ENCODE measurements at places on chromosomes 1 and 21. TPM values are rescaled to one million over a fixed set of nuclear protein-coding genes. Genes with fewer than 3 reads are reported as not detected.

- DNase-seq: no peak
Observed at GRCh38 chr21:16842696-16843035, 670.2 kb upstream of the CXADR start.

DNA sequence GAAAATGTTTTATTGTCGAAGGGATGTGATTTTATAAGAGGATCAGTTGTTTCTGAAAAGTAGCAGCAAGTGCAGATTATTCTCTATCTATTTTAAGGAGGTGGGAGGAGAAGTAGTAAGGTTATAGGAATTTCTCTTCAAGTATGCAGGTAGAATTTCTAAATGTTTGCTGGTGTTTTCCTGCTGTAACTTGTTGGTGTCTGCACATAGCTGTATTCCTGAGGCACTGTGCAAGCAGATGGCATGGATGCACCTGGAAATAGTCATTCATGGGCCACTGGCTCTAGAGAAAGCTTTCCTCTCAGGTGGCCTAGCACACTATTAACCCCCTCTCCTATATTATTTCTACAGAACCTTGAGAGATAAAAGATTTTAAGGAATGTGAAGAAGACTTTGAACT lies 30.3 kb upstream of the PODN start:
- DNase-seq: no peak

GRCh38 chr1:19400192-19400611 lies 85.1 kb downstream of the CAPZB start:
- DNase-seq: no peak

- no peak for DNase-seq
Observed at GRCh38 chr1:185337246-185337645, 20.2 kb upstream of the IVNS1ABP start.

- no peak for DNase-seq
Observed at GRCh38 chr1:223724376-223724775, 12.0 kb downstream of the CAPN2 start.

DNA sequence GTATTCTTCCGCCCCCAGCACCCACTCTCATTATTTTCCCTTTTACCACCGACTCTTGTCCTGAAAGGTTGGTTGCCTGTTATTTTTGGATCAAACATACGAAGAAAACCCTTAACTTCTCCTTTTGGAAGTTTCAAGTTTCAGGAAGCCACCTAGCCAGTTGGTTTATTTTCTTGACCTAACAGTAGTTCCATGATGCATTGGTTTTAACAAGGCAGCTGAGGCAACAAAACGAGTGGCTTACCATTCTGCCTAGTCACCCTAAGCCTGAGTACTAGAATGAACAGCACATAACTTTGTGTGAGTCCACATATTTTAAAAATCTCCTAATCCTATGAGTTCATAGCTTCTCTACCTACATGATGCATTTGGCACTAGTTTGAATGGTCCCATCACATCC lies 28.9 kb downstream of the OLFM3 start:
- no peak for DNase-seq

GRCh38 chr1:213484333-213484732 lies 433.3 kb downstream of the RPS6KC1 start:
- DNase-seq: no peak

- DNase-seq: no peak
Observed at GRCh38 chr1:154987326-154987725, 4.2 kb downstream of the FLAD1 start.

DNA sequence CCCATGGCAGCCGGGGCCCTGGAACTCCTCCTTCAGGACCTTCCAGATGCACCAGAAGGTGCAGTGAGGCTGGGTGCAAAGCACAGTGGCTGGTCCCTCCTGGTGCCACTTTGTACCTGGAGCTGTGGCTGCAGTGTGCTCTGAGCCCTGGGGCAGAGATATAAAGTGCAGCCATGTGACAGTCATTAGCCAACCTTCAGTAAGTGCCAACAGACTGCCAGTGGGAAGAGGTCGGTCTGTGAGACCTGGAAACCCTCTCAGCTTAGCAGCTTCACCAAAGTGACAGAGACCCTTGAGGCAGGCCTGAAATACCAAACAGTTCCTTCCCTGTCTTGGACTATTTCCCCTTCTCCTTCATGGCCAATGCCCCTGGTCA lies 26.7 kb upstream of the NGF start:
- DNase-seq: no peak

GRCh38 chr1:78088486-78088885 lies 42.7 kb downstream of the GIPC2 start:
- no peak for DNase-seq

GRCh38 chr1:18481921-18482701 lies 1.4 kb downstream of the KLHDC7A start:
- DNase-seq: no peak

DNA sequence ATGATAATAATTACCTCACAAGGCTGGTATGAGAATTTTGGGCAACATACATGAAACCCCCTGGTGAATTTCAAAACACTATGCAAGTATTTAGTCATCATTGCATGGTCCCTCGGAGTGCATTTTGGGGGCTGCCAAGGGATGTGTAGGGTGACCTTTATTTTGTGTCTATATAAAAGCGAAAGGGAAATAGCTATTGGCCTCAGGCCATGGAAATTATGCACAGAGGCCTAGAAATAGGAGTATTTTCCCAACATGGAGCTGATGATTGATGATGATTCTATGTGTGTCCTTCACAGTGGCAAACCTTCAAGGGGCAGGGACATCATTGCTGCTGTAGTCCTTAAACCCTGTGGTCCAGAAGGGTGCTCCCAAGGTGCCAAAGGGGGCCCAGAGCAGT lies 265.5 kb downstream of the ST6GALNAC3 start:
- DNase-seq: no peak

DNA sequence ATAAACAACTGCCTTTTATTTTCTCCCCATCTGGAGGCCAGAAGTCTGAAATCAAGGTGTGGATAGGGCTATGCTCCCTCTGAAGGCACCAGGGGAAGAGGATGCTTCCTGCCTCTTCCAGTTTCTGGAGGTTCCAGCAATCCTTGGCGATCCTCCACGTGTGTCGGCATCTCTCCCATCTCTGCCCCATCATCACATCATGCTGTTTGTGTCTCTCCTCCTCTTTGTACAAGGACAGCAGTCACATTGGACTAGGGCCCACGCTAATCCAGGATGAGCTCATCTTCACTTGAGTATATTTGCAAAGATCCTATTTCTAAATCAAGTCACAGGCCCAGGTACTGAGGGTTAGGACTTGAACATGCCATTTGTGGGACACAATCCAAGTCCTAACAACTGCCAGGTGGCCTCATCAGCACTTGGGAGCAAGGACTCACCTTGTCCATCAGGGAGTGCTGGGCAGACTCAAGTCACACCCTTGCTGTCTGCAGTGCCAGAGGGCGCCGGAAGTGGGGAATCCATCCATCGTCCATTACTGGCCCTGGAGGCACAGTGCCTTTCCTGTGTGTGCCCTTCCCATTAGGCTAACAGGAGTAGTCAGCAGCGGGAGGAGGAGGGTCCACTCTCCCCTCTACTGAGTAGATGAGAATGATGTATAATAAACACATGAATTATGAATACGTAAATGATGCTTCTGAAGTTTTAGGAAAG lies 185.4 kb upstream of the AJAP1 start:
- DNase-seq: no peak

DNA sequence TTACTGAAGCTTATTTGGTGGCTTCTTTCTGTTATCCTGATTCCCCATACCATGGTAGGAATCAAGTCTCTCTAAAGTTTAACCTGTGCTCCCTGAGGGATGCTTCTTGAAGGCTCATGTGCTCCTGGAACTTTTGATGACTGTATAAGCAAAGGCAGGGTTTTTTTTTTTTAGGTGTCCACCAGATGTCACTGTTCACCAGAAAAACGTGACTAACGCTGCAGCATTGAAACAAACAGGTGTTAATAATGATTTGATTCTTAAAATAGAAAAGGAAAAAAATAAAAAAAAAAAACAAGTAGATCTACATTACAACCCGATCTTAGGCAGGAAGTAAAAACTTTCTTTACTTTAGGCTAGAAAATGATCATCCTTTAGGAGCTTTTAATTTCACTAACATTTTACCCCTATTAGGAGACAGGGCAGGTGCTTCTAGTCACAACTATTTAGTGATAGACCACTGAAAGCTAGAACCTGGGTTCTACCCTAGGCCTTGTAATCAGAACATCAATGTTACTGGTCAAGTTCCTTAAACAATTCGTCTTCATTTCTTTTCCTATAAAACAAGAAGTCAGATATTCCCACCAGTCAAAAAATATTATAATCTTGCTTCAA lies 223.0 kb downstream of the PLA2G4A start:
- peak; percentile 31 for DNase-seq

DNA sequence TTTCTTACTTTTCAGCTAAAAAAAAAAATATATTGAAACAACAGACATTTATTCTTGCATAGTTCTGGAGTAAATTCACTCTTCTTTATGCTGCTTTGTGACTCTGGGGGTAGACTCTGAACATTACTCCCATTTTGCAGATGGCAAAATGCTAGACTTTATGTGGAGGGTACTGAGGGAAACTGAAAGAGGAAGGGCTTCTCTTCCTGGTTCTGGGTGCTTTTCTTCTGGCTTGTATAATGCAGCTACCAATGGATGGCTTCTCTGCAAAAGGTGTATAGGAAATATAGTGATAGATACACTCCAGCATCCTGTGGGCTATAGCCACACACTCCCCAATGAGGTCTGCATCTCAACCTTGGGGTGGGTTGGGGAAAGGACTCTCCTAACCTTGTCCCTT lies 19.7 kb upstream of the ZBTB40 start:
- no peak for DNase-seq

GRCh38 chr1:183370399-183371058 lies 47.7 kb downstream of the NMNAT2 start:
- no peak for DNase-seq

Gene CFAP410
- total RNA-seq: 14.8 TPM

Gene IFT25
- 11.0 TPM for total RNA-seq

Gene SYCP1
- total RNA-seq: not detected

Gene PRAMEF17
- not detected for total RNA-seq

Gene SAMD11
- not detected for total RNA-seq

Gene SIK1
- 0.34 TPM for total RNA-seq

Gene LCE2A
- total RNA-seq: not detected

Gene MTOR
- 53.8 TPM for total RNA-seq

Gene MAP3K21
- total RNA-seq: 0.53 TPM

Gene OR2L5
- not detected for total RNA-seq

Gene PTGS2
- total RNA-seq: 2.1 TPM
